ENCODE measurements at places on chromosomes 12 and 14.

GRCh38 chr14:99532310-99532709, 51.1 kb downstream of the CCNK start:
- no peak for DNase-seq

DNA sequence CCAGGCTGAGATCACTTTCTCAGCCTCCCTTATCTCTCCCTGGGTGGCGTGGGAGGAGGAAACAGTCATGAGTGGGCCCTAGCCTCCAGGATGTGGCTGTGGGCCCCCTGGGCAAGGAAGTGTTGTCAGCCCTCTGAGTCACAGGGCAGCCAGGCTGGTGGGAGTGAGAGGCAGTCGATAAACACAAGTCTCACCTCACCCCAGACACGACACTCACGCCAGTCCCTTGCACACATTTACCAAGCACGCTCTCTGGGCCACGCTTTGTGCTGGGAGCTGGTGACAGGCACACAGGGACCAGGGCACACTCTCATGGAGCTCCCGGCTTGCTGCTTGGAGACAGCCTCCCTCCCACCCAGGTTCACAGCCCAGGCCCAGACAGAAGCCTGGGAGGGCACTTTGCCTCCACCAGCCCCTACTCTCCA, 1.9 kb upstream of the KRT79 start:
- DNase-seq: no peak

- peak; percentile 46 for DNase-seq
Observed at GRCh38 chr12:47021298-47021697, 58.1 kb upstream of the PCED1B start.

- DNase-seq: no peak
Observed at GRCh38 chr14:86334355-86334754, 804.4 kb downstream of the FLRT2 start.

- DNase-seq: no peak
Observed at GRCh38 chr12:46965137-46965536, 114.3 kb upstream of the PCED1B start.

- DNase-seq: no peak
Observed at GRCh38 chr12:115210533-115211252, 526.7 kb upstream of the TBX3 start.

GRCh38 chr12:92444763-92445162, 258.0 kb upstream of the PLEKHG7 start:
- no peak for DNase-seq

GRCh38 chr12:32102234-32102633, 4.4 kb upstream of the BICD1 start:
- no peak for DNase-seq

GRCh38 chr12:13981990-13982389, 588 bp upstream of the GRIN2B start:
- peak; percentile 94 for DNase-seq

- no peak for DNase-seq
Observed at GRCh38 chr14:75539162-75539560, 16.9 kb downstream of the BATF start.

- peak; percentile 56 for DNase-seq
Observed at GRCh38 chr12:105418821-105419291, 88.4 kb downstream of the C12orf75 start.

DNA sequence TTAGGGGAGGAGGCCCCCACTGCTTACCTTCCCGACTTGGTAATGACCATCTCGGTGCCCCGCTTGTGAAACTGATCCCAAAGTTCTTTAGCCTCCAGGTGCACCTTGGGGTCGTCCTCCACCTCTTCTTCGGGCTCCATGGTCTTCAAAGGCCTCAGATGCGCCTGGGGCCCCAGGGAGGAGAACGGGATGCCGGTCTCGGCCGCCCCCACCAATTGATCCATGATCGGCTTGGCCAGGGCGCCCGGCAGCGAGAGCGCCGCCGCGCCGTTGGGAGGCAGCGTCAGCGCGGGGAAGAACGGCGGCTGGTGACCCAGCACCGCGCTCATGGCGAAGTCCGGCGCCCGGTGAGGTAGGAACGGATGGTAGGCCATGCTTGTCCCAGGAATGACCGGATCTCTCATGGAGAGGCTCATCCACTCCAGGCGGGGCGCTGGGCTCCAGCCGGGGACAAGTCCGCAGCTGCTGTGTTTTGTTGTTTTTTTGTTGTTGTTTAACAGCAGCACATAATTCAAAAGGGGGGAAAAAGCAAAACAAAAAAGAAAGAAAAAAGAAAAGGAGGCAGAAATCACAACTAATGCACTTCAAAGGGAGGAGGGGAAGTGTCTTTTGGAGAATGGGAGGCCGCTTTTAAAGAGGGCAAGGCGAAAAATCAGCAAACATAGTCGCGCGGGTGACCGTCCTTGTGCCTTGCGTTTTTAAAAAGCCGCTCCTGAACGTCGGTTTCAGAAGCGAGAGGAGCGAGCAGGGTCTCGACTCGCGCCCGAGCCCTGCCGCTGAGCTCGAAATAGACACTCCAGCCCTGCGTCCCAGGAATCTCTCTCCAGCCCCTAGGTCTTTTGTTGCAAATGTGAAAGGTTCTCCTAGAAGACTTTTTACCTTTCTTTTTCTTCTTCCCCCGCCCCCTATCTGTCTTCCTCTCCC, 928 bp downstream of the TBX3 start:
- no peak for DNase-seq

DNA sequence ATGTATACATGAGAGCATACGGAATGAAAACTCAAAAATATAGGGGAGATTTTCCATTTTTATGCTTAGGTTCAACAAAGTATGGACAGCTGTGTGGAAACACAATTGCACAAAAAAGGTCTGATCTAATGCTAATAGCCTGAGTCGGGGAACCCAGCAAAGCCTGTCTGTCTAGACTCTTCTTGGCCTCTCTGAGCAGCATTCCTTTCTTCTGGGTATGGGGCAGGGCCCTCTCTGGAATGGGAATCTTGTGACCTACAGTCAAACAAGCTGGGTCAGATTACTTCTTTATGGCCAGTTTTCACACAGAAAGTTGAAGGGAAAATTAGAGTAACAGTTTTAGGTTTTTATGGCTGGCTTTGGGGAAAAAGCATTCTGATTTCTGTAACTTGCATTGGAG, 534.0 kb upstream of the LMO3 start:
- DNase-seq: no peak

GRCh38 chr14:65387628-65388027, 24.9 kb upstream of the FUT8 start:
- no peak for DNase-seq
